ENCODE measurements at places on chromosomes 7 and 10.

- DNase-seq = no peak
Measured at GRCh38 chr7:31875424-31875823, 188.4 kb downstream of the PPP1R17 start.

DNA sequence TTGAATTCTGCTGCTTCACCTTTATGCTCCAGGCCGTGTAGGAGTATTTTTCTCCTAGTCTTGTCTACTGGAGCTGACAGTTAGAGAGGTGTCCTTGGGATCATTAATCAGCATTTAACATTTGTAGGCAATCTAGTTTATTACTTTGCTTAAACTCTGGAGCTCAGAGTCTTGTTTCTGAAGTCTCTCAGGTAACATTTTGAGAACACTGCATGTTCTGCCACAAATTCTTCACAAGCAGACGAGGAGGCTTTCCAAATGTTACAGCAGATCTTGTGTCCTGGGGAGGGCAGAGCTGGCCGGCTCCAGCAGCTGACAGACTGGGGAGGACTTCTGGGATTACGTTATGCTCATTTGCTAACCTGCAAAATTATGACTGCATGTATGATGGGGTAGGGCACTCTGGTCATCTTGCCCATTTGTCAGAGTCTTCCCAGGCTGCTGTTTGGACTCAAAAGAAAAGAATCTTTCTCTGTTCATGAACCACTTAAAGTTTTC, 50.5 kb downstream of the GALNT17 start:
- no peak for DNase-seq

DNA sequence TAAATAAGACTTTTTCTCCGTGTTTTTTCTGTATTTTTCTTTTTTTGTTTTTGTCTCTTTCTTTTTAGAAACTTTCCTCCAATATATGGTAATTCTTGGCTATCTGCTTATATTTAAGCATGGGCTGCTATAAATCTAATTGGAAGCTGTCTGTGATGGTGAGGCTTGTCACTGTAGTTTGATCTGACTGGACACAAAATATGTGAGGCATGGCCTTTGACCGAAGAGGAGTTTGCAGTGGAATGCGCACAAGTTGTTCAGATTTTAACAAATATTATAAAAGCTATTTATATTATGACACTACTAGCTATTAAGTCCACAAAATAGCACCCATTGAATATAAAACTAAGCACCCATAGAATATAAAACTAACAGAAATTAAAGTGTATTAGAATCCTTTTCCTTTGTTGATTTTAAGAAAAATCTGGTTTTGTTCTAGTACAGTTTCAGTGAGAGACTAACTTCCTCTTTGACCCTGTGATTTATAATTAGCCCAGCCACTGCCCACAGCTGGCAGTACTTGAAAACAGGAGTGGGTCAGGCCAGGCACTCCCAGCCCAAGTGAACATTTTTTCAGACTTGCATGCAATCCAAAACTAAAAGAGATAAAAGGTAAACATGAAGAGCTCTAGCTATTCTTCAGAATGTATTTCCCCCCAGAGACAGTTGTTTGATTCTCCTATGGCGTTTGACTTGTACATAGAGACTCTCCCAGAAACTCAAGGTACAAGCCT, 69.9 kb upstream of the FGL2 start:
- DNase-seq = no peak

GRCh38 chr10:50464004-50464409, 159.7 kb downstream of the SGMS1 start:
- DNase-seq = no peak

DNA sequence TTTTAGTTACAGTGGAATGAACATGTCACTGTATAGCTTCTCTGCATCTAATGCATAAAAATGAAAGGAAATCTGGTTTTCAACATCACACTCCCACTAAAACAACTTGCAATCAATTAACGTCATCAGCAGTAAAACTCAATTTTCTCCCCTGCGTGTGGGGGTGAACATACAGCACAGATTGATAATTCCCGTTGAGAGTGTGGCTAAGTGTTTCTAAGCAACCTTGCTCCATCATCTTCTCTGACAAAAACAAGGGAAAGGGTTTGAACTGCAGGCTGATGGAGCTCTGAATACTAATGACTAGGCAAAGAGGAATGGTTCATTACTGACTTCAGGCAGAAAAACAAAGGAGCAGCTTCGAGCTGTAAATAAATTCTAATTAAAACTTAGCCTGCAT, 238.3 kb downstream of the PARD3 start:
- DNase-seq = peak; percentile 61

DNA sequence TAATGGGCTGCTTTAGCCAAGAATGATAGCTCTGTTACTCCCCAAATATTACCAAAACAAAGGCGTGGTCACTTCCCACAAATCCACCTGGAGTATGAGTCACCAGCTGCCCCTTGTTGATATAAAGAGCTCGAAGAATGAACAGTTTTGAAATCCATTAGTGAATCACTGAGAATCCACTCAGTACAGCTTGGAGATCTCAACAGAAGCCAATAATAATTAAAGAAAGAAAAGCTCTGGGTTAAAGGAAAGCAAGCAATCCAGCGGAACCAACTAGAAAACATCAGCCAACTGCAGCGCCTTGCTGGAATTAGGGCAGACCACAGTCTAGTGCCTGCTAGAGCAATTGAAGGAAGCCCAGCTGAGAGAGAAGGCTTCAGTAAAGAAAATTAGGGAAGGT, 576.0 kb upstream of the C7orf33 start:
- no peak for DNase-seq

DNA sequence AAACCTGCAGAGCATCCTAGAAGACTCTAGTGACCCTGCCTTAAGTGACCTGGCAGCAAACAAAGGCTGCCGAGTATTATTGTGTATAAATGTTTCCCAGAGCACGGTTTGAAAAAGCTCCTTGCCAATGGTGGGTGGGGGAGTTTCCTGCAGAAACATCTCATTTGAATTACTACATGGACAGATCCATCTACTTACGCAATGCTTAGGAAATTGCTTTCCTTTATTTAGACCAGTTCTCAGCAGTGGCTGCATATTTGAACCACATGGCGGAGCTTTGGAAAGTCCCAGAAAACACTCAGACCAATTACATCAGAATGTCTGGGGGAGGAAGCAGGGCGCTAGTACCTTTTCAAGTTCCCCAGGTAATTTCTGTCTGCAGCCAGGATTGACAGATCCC, 560.9 kb downstream of the SDK1 start:
- no peak for DNase-seq

DNA sequence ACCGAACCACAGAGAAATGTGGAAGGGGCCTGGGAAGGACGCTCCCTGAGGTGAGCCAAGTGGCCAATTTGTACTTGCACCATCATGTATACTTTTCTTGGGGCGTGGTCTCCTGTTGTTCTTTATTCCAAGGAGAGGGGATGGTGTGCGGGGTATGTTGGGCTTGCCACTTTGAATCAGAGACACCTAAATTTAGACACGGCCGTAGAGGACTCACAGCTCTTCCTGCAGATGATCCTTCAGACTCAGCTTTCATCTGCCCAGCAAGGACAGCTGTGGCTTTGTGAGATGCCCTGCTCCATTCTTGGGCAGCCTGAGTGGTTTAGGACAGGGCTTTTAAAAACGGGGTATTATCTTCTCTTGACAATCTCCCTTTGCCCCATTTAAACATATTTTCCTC, 473.2 kb downstream of the REEP3 start:
- DNase-seq = no peak

DNA sequence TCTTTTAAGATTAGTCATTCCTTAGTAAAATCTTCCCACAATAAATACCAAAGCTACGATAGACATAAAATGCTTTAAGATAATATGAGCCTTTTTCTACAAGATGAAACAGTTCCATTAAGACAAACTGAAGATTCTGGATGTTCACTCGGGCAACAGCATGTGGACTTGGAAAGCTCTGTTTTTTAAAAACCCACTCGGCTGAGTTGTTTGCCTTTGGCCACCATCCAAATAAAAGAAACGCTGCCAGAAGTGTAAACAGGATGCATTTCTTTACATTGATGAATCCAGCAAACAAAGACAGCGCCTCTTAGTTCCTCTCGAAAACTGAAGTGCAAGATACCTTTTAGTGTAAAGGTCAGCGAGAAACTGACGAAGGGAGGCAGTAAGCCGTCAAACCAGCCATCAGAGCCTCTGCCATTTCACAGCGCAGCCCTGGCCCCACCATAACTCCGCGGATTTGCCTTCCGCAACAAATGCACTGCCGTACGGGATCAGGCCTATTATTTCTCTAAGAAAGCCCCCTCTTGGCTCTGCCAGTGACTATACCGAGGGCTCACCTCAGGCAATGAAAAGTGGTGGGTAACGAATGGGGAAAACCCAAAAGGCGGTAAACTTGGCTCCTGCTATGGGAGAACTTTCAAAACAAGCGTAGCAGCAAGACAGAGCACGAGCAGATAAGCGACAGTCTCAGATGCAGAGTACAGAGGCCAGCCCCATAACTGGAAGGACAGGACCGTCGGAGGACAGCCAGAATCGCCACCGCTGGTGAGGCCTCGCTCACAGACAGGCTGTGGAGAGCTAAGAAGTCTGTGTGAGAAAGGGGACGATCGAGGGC, 41.4 kb downstream of the GNA12 start:
- DNase-seq = peak; percentile 58

- DNase-seq = no peak
Measured at GRCh38 chr10:118633786-118634185, 38.3 kb upstream of the PRLHR start.

- DNase-seq = no peak
Measured at GRCh38 chr10:14185316-14186045, 145.2 kb downstream of the FRMD4A start.

DNA sequence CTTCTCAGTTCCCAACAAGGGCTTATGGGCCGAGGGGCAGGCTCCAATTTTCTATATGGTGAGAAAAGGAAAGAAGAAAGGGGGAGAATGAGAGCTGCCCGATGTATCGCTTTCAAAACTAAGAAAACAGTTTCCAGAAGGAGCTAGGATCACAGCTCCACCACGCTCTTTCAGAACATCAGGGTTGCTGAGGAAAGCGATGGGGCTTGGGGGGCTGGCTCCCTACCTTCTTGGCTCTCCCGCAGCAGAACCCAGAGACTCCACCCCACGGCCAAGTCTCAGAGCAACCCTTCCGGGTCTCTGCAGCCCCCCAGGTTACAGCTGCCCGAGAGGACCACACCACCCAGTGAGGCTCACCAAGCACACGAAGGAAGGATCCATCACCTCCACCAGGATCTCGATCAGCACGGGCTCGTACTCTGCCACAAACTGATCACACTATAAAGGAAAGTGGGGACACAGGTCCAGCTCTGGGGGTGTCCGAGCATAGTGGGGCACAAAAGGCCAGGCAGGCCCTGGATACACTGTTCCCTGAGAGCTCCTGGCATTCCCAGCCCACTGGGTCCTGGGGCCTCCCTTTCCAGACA, 32.3 kb downstream of the PSAP start:
- DNase-seq = no peak

GRCh38 chr10:71599518-71599917, 120.1 kb downstream of the C10orf105 start:
- DNase-seq = no peak

DNA sequence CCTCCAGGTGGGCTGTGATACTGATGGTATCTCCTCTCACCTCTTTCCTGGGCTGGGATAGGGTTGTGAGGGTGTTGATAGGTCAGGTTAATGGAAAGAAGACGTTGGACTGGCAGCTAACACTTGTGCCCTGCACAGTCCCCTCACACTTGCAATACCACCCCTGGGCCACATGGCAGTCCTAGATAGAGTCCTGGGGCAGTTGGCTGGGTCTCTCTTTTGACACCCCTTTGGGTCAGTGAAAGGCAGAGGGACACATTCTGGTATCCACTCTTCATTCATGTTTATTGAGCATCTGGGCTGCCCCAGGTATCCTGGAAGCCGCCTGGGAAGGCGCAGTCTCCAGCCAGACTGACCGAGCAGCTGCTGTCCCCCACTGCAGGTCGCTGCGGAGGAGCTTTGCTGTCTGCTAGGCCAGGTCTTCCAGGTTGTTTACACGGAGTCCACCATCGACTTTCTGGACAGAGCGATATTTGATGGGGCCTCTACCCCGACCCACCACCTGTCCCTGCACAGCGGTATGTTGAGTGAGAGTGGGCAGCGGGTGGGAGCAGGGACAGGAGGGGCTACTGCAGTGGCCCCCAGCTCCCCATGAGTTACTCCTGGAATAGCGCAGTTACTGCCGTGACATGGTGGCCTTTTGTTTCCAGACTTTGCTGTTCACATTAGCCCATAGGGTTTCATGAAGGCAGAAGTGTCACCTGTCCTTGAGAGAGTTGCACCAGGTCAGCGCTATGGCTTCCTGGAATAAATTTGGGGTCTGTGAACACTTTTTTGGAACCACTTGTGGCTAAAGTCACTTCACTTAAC, 19.1 kb downstream of the NACAD start:
- no peak for DNase-seq

GRCh38 chr7:4247106-4247876, 434.8 kb upstream of the FOXK1 start:
- peak; percentile 44 for DNase-seq

DNA sequence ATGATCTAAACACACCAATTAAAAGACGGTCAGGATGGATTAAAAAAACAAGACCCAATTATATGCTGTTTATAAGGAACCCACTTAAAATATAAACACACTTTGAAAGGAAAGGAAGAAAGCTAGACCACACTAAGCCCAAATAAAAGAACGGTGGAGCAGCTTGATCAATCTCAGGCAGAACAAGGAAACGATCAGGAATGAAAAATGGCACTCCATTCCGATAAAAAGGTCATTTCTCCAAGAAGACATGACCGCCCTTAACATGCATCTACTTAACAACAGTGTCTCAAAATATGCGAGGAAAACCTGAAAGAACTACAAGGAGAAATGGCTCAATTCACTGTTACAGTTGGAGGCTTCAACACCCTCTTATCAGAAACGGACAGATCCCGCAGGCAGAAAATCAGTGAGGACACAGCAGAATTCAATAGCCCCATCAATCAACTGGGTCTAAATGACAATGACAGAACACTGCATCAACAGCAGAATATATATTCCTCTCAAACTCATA, 210.0 kb downstream of the MAD1L1 start:
- no peak for DNase-seq

DNA sequence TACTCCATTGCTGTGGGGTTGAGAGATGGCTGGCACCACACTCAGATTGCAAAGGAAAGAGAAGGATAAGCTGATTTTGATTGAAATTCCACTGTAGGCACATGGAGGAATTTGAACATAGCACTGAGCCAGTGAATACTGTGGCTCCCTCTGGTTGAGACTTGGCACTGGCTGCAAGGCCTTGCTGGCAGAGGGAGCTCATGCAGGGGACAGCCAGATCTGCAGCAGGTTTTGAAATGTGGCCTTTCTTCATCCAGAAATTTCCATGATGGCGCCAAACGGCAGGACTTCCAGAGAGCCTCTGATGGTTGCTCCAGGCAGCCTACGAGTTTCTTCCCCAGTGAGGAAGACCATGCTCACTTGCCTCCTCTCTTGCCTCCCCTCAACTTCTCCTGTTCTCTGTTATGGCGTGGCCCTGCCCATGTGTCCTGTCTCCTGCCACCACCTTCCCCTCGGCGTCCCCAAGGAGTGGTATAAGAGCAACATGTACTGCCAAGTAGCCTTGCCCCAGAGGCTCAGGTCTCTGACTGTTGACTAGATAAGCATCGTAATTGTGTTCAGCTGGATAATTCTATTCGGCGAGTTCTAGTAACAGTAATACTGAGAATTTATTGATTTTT, 265.6 kb downstream of the CCDC3 start:
- no peak for DNase-seq

Measured in NCI-H1417 (cell line).